ENCODE measurements at places on chromosomes 11 and 22.

- no peak for DNase-seq
These were observed 38.1 kb upstream of the KCNQ1OT1 start for GRCh38 chr11:2737866-2738265.

DNA sequence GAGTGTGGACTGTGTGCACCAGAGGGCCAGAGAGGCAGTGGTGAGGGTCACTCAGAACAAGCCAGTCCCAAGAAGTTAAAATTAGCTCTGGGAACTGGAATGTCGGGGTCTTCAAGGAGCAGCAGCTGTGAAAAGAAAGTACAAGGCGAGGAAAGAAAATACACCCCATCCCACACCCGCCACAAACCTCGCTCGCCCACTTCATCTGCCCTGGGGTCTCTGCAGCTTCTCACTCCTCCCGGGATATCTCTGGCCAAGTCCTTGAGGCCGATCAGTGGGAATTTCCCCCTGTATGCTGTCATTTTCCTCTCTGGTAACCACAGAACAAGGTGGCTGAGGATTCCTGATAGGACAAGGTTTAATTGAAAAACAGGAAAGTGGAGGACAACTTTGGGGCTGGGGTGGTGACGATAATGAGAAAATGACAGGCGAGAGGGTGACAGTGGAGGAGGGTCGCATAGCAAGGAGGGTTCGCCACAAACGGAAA lies 36.3 kb upstream of the TIMP3 start:
- DNase-seq: no peak

DNA sequence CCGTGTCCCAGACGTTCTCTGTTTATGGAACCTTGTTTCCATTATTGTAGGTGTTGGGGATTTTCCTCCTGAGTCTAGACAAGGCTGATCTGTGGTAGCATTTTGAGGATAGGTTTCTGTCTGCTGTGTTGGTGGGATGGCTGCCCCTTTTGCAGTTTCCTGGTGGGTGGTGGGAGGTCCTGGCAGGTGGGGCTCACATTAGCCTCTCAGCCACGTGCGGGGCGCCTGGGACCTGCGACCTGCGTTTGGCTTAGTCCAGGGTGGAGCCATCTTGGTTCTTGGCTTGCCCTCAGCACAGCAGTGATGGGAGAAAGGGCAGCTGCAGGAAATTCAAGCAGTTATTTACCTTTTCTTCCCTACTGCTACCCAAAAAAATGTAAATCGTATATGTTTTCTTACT lies 143.4 kb downstream of the TBC1D22A start:
- no peak for DNase-seq

DNA sequence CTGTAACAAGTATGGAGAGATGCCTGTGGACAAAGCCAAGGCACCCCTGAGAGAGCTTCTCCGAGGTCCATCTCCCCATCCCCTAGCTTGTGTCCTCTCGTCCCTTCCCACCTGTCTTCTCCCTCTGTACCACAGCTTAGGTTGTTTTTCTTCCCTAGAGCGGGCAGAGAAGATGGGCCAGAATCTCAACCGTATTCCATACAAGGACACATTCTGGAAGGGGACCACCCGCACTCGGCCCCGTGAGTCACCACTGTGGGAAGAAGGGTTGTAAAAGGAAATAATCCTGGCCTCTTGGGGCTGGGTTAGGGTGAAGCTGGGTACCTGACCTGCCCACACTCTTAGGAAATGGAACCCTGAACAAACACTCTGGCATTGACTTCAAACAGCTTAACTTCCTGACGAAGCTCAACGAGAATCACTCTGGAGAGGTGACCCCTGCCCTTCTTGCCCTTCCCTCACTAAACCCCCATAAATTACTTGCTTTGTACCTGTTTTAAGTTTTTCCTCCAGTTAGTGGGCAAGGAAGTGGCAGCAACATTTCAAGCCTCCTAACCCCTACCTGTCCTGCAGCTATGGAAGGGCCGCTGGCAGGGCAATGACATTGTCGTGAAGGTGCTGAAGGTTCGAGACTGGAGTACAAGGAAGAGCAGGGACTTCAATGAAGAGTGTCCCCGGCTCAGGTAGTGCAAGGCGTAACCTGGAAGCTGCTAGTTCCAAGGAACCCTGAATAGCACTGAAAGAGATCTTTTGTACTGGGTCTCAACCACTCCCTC lies 3.1 kb downstream of the TAF10 start:
- no peak for DNase-seq

DNA sequence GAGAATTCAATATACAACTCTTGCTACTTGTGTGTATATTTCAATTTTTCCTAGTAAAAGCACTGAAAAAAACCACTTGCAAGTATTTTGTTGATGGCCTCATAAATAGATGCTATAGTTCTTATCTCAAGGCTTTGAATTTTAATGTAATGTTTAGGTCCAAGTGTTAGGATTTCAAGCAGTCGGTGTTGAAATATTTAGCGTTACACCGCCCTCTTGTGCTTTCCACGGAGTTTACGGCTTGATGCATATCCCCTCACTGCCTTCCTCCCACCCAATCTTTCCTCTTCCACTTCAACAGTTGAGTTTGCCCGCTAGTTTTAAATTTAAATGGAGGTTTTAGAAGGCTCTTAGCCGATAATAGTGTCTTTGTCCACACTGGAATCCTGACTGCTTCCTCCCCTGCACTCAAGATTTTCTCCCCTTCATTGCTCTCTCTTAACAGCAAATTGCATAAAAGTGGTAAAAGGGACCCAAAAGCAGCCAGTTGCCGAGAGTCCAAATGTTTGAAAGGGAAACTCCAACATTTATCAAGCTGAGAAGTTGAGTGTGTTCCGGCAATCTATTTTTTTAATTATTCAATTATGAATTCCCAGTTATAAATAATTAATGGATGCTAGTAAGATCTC lies 25.9 kb upstream of the HTATIP2 start:
- DNase-seq: no peak

GRCh38 chr11:2363577-2364370 lies 13.3 kb upstream of the CD81 start:
- no peak for DNase-seq

- DNase-seq: no peak
These were observed 18.2 kb downstream of the CHRM1 start for GRCh38 chr11:62902932-62903331.

GRCh38 chr11:122186439-122187080 lies 70.5 kb upstream of the BLID start:
- DNase-seq: no peak

DNA sequence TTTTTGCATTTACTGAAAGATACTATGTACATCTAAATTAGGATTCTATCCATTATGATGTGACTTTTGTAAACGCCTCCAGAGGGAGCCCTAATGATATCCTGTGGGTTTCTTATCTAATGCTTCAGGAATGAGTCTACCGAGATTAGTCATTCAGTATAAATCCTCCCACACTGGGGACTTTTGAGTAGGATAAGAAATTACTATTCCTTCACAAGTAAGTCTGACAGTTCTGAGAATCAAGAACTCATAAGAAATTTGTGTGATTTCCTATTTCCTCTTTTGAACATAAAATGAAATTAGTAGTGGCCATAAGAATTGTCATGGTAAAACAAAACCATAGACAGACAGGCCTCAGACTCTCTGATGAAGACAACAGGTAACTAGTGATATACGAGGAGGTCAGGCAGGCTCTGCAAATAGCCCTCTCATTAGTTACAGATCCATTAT lies 10.0 kb upstream of the OR5M1 start:
- DNase-seq: no peak

DNA sequence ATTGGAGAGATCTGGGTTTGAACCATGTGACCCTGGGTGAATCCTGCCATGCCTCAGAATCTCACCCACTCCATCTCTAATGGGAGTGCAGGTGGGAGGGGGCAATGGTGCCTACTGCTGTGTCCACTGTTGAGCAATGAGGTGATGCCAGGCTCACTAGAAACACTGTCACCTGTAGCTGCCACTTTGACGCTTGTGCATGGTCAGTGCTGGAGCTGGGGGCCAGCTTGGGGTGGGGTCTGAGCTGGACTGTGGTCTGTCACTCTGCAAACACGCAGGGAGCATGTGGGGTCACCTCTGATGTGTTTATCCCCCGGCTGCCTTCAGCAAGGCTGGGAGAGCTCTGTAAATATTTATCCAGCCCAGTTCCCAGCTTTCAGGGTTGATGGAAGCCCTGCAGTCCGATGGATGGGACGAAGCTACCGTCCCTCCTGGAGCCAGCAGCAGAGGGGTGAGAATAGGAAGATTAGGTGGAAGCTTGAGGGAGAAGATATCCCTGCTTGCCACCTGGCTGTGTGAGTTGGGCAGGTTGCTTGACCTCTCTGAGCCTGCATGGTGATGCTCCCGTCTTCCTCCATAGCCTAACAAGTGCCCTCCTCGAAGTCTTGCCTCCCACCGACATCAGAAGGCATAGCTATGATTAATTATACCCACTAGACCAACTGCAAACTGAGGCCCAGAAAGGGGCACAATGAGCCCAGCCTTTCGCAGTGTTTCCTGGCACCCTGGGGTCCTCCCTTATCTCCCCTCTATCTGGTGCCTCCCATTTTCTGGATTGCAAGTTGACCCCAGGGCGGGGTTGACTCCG lies 1.7 kb downstream of the MMP11 start:
- DNase-seq: no peak

GRCh38 chr22:32558681-32559355 lies 84.2 kb downstream of the FBXO7 start:
- DNase-seq: no peak

GRCh38 chr11:93908689-93909088 lies 58.3 kb upstream of the VSTM5 start:
- DNase-seq: peak; percentile 18

DNA sequence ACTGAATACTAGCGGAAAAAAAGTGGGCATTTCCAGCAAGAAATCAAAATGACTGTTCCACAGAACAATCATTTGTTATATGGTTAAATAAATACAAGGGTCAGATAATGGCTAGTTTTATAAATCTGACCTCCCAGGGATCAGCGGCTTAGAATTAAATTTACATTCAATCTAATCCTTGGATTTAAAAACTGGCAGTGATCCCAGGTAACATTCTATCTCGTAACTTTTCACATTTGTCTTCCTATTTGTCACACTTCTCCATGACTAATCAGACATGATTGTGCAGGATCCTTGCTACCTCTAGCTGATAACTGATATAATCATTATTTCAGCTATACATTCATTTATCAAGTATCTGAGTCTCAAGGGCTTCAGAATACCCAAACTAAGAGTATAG lies 2.9 kb upstream of the MMP3 start:
- DNase-seq: no peak

DNA sequence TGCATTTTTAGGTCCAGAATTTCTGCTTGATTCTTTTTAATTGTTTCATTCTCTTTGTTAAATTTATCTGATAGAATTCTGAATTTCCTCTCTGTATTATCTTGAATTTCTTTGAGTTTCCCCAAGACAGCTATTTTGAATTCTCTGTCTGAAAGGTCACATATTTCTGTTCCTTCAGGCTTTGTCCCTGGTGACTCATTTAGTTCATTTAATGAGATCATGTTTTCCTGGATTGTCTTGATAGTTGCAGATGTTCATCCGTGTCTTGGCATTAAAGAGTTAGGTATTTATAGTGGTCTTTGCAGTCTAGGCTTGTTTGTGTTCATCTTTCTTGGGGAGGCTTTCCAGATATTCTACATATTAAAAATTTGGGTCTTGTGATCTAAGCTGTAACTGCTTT lies 694.8 kb upstream of the CCDC179 start:
- DNase-seq: peak; percentile 20

DNA sequence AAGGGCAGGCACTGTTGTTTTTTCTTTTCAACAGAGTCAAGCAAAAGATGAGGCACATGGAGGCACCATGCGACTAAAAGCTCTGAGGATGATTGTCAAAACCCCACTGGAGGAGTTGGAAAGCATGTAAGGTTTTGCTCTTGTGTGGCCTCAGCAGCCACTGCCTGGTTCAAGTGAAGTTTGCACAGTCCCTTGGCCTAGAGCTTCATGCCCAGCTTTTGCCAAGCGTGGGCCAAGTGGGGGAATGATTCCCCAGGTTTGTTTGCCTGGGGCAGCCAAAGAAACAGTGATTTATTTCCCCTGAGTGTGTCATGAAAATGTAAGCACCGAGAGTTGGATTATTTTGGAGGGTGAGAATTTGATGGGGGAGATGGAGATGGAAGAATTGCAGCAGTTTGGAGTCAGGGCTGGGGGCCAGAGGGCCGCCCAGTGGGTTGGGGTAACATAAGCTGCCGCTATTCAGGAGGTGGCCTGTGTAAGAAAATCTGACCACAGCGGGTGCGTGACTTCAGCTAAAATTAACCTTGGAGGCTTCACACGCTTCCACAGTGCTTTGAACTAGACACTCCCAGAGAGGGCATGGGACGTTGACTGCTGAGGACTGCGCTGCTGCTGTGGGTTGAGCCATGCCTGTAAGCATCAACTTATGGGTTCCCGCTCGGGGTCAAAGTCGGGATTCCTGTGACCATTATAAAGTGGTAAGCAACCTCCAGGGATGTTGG lies 100.7 kb downstream of the NAV2 start:
- no peak for DNase-seq

DNA sequence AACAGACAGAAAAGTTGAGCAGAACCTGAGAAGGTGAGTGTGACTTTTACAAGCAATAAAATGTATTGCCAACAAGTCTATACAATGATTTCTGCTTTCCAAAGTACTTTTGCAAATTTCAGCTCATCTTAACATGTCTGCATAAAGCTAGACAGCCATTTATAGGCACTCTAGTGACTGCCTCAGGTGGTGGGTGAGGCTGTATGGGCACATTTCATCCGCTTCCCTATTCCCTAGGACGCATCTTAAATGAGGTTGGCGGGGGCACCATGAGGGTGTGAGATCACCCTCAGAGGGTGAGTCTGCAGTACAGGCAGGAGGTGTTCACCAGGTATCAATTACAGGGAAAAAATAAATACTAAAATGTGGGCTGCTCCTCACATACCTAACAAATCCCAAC lies 110.1 kb downstream of the ETS1 start:
- no peak for DNase-seq

DNA sequence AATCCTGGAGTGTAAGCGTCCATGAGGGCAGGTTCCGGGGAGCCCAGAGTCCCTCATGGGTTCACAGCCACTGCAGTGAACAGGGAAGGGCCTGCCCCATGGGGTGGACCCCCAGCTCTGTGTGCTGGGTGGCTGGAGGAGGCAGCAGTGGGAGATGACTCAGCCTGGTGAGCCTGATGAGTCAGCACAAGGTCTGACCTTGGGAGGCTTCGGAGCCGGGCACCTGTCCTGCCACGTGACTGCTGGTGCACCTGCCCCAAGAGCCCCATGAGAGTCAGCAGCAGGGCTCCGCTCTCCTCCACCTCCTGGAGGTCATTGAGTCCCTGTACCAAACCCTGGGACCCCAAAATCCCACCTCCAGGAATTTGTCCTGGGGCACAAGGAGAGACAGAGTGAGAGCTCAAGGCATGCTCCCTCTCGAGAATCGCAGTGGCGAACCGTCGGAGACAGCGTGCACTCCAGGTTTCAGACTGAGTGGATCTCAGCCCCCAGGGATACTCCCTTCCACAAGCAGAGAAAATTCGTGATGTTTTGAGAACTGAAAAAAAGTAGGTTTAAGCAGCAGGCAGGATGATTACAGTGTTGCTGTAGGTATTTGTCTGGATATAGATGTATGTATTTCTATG lies 1221.7 kb downstream of the BRD1 start:
- no peak for DNase-seq

All from smooth muscle cell of the brain vasculature (primary cell).